ENCODE measurements at places on chromosomes 1 and 21.

DNA sequence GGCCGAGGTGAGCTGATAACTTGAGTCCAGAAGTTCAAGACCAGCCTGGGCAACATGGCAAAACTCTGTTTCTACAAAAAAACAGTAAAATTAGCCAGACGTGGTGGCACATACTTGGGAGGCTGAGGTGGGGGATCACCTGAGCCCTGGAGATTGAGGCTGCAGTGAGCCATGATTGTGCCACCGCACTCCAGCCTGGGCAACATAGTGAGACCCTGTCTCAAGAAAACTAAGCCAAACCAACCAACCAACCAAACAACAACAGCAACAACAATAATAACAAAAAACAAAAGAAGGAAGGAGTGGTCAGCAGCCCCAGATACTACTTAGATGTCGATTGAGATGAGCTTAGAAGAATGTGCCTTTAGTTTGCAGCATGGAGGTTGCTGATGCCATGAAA is 47.7 kb downstream of the CENPF start:
- DNase-seq: no peak

- DNase-seq: peak; percentile 45
Measured at GRCh38 chr1:10755970-10756521, 40.4 kb downstream of the CASZ1 start.

DNA sequence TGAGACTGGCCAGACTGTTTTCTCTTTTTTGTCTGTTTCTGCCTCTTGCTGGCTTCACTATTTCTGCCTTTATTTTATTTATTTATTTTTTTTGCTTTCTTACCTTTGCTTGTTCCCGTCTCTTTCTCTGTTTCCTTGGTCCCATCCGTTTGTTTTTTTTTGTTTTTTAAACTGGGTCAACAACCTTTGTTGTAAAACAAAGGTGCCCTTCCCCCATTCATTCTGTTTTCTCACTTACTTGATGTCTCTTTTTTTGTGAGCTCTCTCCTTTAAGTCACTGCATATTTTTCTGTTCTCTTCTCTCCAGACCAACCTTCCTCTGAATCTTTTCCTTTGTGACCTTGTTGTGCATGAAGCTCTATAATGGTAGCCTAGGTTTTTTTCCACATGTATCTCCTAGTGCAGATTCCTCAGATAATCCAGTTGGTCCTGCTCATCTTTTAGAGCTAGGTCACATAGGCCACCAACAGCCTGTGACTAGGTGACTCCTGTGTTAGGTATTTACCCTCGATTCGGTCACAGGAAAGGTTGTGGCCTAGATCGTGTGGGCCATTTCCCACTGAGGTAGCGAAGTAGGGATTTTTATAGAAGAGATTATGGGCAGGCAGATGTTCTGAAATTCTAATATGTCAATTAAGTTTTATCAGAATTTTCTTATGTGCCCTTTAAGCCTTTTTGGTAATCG is 15.9 kb downstream of the GNAI3 start:
- no peak for DNase-seq

DNA sequence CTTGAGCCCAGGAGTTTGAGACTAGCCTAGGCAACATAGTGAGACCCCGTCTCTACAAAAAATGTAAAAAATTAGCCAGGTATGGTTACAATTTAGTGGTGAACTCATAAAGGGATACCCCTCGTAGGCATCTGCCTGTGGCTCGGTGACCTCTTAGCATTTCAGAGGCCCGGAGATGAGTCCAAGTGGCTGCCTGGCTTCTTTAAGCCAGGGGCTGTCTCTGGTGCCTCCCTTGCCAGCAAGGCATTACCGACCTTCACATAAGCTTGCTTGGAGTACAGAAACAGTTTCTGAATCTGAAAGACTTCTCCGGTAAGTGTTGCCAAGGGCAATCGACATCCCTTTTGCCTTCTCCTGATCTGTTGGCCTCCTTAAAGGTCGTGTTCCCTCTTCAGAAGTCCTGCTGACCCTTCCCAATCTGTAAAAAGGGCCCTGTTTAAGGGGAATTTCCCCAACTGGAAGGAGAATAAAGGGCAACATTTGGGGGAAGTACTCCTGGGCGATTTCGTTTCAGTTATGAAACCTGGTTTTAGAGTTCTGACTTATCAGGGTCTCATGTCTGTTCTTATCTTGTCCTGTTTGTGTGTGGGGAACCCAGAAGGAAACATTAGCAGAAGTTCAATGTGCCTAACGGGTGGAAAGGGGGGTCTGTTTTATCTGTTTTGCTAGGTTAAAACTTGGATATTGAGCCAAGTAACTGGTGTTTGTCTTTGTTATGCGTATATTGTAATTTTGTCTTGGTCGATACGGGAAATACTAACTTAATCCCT is 32.9 kb downstream of the KIFAP3 start:
- no peak for DNase-seq

GRCh38 chr1:37478890-37479254 is 4.5 kb downstream of the ZC3H12A start:
- DNase-seq: no peak

- DNase-seq: peak; percentile 86
Measured at GRCh38 chr1:156126630-156127534, 12.4 kb downstream of the LMNA start.

GRCh38 chr1:228003461-228004330 is 3.1 kb upstream of the WNT3A start:
- no peak for DNase-seq

DNA sequence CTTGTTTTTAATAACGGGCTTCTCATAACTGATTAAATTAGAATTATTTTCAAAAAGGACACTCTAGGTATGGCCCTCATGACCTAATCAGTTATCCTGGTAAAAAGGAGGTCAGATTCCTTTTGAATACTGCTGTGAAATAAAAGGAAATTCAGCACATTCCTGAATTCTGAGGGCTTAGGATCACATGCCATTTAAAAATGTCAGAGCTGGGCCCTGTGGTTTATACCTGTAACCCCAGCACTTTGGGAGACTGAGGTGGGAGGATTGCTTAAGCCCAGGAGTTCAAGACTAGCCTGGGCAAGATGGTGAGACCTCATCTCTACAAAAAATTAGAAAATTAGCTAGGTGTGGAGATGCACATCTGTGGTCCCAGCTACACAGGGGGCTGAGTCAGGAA is 18.0 kb upstream of the RABGGTB start:
- DNase-seq: no peak

DNA sequence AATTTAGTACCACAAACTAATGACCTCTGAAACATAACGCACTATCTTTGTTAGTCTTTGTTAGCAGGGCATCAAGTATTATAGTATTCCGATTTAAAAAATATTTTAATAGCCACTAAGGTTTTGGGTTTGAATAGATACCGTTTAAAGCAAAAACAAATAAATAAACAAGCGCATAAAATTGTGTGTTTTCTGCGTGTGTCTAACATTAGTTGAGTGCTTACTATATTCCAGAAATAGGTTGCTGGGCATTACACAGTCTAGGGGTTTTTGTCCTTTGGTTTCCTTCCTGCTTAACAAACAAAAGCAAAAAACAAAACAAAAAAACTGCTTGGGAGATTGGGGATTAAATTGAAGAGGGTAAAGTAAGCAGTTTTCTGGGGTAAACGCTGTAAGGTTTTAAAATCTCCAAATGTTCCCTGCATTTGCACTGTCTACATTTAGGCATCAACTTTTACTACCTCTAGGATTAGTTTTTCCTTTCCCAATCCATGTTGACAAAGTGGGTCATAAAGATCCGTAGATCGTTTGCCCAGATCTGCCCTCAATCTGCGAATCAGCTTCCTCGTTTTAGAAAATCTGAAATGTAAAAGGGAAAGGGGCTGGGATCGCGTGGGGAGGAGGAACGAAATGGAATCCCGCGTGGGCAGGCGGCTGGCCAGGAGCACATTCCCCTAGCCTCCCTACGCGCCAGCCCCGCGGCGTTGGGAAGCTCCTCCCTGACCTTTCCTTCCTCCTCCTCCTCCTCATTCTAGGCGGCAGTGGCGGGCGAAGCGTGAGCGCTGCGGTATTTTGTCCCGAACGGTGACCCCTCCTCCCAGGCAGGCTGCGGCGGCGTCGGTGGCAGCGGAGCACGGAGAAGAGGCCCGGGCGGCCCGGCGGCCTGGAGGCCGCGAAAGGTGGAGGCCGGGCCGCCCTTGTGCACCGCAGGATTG is at the start of gene KCTD3:
Gene KCTD3 (plus strand): TSS at position 749 of the 935 bp plus-strand sequence. CDS start 382 bp downstream, outside the sequence.
- peak; percentile 89 for DNase-seq

GRCh38 chr1:18539171-18539570 is 58.4 kb downstream of the KLHDC7A start:
- no peak for DNase-seq

DNA sequence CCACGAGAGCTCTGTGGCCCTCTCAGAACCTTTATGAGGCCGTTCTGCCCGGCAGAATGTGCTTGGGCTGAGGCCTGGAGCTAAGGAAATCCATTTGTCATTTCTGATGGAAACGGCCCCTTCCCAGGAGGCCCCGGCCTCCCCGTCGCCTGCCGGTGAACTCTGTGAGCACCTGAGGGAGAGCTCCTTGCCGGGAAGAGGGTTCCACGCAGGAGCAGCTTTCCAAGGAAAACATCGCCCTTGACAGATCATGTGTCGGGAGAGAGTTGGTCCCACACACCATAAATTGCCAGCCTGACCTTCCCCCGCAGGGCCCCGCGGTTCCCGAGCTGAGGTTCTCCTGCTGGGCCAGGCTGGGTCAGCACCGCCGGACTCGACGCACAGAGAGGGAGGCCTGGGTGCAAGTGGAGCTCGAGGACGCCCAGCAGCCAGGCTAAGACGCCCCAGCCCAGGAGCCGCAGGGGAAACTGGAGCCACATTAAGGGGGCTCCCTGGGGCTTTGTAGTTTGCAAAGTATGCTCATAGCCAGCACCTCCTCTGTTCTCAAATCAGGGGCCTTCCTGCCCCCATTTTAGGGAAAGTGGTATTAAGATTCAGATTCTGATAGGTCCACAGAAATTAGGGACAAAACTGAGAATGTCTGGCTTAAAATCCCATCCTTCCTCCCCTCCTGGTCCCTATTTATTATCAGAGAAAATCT is 239.5 kb downstream of the FOXD2 start:
- DNase-seq: no peak

DNA sequence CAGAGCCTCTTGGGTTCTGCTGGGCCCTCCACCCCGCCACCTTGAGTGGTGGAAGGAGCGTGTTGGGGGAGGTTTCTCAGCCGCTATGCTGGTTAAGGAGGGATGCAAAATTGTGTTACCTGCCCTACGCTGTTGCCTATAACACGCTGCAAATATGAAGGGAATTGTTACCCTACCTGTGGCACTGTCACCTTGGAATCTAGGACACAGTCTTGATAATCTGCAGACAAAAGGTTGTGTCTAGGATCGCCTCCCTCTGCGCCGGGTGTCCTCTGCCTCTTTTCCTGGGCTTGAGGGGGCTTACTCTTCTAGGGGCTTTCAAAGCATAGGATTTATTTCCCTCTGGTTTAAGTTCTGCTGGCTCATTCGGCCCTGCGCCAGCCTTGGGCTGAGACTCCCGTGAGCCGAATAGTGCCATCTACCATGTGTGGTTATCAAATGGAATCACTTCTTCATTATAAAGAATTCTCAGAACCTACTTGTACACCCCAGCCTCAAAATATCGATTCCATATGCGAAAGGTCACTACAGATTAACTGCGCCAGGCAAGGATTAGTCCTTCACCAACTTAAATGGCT is 697 bp downstream of the SLC22A15 start:
- DNase-seq: peak; percentile 50

DNA sequence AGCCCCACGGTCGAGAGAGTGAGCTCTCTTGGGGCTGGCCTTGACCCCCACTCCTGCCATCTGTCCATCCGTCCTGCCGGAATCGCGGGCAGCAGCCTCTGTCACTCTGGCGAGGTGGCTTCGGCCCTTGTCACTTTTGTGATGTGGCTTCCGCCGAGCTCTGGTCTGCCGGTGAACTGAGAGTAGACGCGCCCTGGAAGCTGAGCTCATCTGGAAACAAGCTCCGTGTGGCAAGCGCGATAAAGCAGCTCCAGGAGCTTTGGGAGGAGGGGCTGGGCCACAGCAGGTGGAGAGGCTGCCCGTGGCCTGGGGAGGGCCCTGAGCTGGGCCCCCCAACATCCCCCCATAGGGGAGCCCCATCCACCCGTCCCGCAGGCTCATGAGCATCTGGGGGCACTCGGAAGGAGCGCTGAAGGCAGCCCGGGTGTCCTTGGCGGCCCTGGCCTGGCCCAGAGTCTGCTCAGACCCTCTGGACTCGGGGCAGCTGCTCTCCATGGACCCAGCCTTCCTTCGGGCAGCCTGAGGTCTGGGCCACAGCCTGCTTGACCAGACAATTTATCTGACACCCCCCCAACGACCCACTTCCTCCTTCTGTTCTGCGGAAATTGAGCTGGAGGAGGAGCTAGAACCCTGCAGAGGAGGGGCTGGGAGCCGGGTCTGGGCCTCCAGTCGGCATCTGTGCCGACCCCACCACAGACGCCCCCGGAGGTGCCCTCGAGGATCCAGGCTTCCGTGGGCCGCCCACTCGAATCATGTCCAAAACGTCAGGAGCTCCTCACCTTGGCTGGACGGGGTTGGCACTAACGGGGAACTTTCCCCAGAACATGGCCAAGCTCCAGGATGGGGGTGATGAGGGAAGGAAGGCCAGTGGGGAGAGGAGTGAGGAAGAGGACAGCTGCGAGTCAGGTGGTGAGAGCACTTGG is 59.1 kb downstream of the SLC19A1 start:
- no peak for DNase-seq

DNA sequence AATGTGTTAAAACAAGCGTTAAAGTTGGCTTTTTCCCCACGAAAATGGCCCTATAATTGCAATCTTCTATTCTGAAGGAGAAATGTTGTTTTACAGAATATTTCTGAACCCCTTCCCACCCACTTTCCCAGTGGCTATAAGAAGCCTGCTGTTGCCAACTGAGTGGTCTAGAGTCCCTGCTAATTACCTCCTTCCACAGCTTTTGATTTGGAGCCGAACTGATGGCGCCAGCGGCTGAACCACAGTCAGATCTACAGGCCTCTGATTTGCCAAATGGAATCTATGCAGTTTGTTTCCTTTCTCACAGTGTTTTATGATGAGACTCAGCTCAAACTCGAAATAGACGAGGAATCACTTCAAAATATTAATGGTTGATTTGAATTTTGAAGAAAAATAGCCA is 76.0 kb upstream of the C1orf105 start:
- peak; percentile 17 for DNase-seq

- peak; percentile 61 for DNase-seq
Measured at GRCh38 chr1:170545476-170545875, 13.5 kb downstream of the GORAB start.

DNA sequence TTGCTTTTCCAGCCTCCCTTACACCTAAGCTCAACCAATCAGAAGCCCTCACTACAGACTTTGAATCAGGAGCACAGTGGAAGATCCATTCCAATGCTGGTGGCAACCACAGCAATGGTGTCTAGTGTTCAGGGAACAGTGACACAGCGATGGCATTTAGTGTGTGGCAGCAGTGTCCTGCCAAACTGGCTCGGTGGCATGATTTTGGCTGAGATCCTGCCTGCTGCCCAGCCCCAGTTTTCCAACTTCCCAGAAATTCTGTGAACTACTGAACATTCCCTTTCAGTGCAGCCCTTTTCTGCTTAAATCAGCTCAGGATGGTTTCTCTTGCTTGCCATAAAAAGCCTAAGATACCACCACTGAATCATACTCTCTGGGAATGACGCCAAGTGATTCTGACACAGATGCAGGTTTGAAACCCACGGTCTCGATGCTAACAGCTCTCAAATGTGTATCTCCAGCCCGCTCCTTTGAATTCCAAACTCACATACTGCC is 8.8 kb downstream of the ASAP3 start:
- peak; percentile 88 for DNase-seq

GRCh38 chr1:12454406-12455391 is 163.3 kb downstream of the DHRS3 start:
- peak; percentile 79 for DNase-seq

- DNase-seq: peak; percentile 69
Measured at GRCh38 chr1:218330043-218330623, 15.0 kb upstream of the TGFB2 start.

- DNase-seq: peak; percentile 82
Measured at GRCh38 chr1:156860113-156860627, 495 bp upstream of the NTRK1 start.
